ENCODE measurements at places on chromosomes 4 and X.

GRCh38 chr4:72525938-72526337 is 43.1 kb downstream of the ADAMTS3 start:
- DNase-seq = no peak

DNA sequence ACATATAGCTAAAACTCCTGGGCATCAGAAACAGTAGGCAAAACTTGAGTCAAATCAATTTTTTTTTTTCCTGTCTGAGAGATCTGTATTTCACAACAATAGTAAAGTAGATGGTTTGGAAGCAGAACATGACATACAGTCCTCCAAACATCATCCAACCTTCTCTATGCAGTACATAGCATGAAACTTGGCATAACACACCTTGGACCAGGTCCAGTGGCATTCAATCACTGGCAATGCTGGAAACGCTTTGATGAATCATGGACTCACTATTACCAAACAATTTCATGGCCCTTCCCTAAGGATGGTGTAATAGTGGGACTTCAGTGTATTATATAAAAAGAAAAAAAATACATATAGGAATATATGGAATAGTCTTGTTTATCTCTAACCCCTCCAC is 154.6 kb downstream of the FMR1NB start:
- DNase-seq = peak; percentile 43

- DNase-seq = no peak
Observed at GRCh38 chrX:3627594-3627993, 85.9 kb downstream of the PRKX start.

- no peak for DNase-seq
Observed at GRCh38 chr4:4284827-4285618, 4.9 kb downstream of the LYAR start.

GRCh38 chr4:67446811-67447210 is 98.5 kb downstream of the CENPC start:
- DNase-seq = no peak

DNA sequence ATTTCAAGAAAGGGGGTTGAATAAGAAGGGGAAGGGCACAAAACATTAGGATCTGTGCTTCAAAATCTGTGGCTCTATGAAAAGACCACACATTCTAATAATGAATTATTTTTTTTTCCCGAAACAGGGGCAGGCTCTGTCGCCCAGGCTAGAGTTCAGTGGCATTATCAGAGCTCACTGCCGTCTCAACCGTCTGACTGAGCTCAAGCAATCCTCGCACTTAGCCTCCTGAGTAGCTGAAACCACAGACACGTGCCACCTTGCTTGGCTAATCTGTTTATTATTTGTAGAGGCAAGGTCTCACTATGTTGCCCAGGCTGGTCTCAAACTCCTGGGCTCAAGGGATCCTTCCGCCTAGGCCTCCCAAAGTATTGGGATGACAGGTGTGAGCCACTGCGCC is 33.4 kb downstream of the ACSL1 start:
- no peak for DNase-seq

DNA sequence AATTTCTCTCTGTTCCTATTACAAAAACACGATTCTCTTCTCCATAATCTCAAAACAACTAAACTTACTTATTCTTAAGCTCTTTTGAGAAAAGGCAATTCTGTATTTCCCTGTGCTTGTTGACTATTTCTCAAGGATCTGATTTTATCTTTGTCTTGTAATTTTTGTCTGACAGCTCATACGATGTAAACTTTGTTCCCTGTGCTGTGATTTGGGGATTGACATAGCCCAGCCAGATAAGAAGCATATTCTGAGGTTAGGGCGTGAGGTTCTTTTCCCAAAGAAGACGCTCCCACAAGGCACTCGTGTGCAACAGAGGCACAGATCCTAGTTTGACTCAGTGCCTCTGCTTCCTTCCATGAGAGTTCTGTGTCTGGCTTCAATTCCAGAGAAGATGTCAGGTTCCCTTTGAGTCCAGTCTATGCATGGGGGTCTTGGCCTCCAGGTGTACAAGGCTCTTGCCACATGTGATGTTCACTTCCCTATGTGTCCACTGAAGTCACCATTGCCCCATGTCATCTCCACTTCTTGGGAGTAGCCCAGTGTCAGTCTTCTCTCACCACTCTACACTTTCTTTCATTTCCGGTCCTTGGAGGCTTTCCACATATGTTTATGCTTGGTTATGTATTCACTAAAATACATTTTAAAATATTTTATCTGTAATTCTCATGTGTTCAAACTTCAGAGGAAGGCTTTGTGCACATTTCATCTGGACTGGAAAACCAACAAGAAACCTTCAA is 94.8 kb downstream of the MID1 start:
- no peak for DNase-seq

DNA sequence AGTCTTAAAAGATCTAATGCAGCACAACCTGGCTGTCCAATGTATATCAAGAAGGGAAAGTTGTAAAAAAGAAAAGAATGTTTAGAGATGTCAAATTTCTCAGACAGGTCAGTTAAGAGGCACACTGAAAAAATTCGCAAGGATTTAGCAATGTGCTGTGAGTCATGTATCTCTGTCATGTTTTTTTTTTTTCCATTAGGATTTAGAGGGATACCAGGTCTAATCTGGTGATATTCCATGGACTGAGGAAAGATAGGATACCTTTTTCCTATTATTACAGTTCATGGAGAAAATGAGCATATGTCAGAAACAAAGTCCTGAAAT is 815.4 kb upstream of the PCDH10 start:
- no peak for DNase-seq
